NCI-H1048 (cell line): ENCODE measurements at places on chromosomes 2 and 18.

DNA sequence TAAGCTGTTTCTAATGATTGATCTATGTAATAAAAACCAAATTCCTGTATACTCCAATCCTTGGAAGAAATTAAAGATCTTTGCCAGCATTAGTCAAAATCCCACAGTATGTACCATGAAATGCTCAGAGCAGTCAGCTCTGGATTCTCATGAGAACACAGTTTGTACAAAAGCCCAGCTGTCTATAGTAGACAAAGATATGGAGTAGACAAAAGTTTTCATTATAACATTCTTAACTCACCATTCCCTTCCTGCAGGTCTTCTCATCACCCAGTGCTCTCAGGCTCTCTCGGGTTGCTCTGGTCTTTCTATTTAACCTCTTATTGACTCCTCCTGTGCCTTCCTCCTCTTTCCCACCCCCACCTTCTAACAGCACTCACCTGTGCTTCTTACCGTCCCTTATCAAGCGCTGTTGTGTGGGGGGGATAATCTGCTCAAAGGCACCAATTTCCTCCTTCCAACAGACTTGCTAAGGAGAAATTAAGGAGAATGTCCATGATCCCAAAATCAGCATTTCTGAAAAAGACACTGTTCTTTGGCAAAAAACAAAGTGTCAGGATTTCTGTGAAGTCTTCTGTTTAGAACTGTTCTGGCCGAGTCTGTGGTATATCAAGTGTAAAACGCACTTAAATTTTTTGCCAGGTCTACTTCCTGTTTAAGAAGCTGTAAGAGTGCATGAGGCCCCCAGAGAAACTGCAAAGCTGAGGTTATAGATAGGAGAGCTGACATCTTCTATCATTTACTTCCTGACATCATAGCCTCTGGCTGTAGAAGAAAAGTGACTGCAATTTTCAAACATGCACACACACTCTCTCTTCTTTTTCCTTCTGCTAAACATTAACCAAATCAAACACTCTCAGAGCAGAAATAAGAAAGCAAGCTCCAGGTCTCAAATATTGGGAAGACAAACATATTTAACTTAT is 144.1 kb downstream of the EVA1A start:
- DNase-seq = no peak

DNA sequence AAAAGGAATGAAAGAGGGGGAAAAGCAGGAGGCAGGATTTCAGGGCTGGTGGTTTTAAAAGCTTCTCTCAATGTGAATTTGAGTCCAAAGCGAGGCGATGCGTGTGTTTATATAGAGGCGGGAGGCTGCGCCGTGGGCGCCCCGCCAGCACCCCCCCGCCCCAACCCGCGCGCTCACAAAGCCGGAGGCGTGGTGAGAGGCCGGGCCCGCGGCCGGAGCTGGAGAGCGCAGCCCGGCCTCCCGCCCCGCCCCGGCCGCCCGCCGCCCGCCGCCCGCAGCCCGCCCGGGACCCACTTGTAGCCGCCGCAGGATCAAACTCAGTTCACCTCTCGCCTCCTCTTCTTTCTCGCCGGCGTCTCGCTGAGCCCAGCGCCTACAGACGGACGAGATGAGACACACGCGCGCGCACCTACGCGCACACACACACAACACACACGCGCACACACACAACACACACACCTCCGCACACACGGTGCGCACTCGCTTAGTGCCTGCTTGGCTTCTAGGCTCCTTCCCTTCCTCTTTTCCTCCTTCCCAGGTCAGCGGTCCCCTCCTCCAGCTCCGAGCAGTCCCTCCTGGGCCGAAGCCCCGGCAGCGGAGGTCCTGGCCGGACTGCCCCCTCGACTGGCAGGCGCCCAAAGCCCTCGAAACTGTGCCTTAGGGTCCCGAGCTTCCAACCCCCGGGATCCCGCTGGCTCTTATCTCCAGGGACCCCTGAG is 1.3 kb upstream of the CYP26B1 start:
- no peak for DNase-seq

- DNase-seq = no peak
Observed at GRCh38 chr2:120786038-120786960, 50.6 kb downstream of the GLI2 start.

DNA sequence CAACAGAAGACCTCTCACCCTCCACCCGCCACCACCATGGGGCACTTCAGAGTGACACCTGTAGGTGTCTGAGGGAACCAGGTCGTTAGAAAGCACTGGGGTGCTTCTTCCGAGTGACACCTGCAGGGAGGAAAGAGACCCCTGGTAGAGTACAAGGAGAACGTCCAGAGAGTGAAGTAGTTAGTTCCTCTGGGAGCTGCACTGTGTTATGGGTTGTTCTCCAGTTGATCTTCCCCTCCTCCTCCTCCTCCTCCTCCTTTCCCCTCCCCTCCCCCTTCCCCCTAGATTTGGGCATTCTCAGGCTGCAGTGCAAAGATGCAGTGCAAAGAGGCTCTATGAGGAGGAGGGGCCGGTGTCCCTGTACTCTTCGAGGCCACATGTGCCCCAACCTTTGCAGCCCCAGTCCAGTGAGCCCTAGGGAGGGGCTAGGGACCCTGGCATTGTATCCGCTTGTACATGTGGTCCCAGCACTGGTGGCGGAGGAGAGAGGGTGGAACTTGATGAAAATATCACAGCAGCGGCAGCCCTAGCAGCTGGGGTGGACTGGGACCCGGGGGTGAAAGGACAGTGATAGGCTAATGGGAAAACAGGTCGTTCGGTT is 850 bp downstream of the DNAJB2 start:
- no peak for DNase-seq

GRCh38 chr18:54790109-54790508 is 38.2 kb upstream of the RAB27B start:
- DNase-seq = no peak

DNA sequence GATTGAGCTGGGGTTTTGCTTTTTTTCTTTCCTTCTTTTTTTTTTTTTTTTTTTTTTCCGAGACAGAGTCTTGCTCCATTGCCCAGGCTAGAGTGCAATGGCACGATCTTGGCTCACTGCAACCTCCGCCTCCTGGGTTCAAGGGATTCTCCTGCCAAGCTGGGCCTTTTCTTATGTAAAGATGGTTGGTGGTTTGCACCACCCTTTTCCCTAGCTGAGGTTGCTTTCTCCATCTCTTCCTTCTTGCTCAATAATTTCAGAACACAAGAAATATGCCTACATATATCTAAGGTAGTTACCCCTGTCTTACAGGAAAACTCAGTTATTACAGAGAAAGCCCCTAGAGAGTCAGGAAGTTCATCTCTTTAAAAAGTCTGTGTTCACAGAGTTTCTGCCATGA is 7.0 kb downstream of the TTC39C start:
- DNase-seq = no peak

GRCh38 chr2:237109421-237109934 is 23.8 kb downstream of the COPS8 start:
- DNase-seq = no peak

DNA sequence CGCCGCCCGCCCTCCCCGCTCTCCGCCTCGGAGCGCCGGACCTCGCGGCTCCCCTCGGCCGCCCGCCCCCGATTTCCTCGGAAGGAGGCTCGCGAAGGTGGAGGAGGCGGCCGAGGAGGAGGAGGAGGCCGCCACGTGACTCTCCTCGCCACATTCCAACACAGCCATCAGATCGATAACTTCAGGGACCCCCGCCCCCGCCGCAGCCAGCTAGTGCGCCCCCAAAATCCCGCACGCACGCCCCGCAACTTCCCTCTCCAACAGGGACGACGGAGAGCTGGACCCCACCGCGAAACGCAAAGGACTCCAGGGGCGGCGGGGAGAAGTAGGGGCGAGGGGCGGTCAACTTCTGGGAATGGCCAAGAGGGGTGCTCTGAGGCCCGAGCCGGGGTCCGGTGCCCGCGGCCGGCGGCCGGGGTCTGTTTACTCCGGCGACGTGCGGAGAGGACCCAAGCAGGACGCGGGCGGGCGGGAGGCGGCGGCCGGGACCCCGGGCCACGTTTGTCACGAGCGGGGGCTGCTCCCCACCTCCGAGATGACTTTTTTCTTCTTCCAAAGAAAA is 2.0 kb downstream of the ZNF521 start:
- no peak for DNase-seq

GRCh38 chr18:76803814-76804213 is 18.5 kb upstream of the ZNF236 start:
- DNase-seq = peak; percentile 42

DNA sequence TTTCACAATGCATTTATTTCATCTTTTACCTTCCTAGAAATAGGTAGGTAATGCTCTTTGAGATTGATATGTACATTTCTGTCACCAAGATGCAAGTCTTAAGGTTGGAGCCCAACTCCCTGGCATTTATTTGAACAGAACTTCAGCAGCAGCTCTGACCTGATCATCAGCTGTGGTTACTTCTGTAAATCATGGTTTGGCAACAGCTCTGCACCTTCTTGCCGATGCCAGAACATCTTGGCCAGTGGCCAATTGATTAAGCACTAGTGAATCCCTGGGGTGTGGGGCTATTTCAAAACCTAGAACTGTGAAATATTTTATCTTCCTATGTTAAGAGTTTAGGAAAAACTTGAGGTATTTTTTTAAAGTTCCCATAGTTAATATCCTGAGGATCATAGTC is 124.8 kb upstream of the NYAP2 start:
- no peak for DNase-seq

- DNase-seq = no peak
Observed at GRCh38 chr18:41655074-41655473, 300.0 kb upstream of the PIK3C3 start.

GRCh38 chr18:23941791-23942190 is 72.8 kb upstream of the TTC39C start:
- no peak for DNase-seq

DNA sequence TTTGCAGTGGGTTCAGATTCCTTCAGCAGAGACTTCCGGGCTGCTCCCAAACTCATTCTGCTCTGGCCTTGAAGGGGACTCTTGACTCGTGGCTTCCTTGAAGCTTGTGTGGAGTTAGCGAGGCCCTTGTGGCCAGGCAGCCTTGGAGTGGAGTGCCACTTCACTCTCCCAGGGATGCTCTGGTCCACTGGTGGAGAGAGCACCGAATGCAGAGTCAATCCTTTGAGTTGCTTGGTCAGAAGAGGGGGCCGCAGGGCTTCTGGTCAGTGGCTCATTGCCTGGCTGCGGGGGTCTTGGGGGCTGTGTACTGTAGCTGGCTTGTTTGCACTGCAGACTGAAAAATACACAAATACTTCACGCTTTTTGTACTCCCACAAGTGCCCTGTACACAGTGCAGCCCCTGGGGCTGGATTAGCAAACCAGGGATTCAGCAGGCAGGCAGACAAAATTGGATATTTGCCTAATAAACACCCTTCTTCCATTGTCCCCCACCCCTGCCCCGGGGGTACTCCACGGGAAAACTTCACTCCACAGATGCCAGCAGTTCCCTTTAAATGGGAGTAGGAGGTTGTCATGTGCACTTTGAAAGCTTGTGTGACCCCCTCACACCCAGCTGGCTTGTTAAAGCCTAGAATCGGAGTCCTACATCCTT is 3.2 kb downstream of the GLI2 start:
- DNase-seq = no peak

DNA sequence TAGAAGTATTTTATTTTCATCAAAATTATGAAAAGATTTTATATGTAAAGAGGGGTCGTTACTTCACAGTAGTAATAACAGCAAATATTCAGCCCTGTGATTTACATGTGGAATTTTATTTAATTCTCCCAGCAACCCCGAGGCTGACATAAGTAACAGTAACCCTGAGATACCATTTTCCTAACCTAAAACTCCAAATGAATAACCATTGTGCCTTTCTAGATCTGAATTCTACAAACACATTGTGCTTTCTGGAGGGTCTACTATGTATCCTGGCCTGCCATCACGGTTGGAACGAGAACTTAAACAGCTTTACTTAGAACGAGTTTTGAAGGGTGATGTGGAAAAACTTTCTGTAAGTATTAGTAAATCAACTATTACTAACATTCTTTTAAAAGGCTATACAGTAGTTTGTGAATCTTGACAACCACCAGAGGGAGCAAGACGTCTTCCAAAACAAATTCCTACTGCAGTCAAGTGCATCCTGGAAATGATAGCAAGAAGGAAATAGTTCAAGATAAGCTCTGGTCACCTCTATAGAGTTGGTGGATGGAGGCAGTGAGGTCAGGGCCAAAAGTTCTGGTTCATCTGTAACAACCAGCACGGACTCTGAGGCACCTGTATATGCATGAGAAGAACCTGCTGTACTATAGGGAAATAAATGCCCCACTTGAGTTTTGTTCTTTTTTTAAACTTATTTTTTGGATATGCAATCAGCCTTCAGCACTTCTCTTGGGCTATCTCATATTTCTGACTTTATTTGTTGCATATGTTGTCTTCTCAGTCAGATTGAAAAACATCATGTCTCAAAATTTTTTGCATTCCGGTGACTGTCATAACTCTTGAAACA is 37.4 kb downstream of the ACTR2 start:
- DNase-seq = peak; percentile 51

- DNase-seq = peak; percentile 77
Observed at GRCh38 chr2:104434318-104434792, 419.6 kb upstream of the POU3F3 start.

GRCh38 chr2:54329482-54330161 is 73.6 kb upstream of the TSPYL6 start:
- no peak for DNase-seq

- no peak for DNase-seq
Observed at GRCh38 chr2:191635333-191636234, 42.4 kb upstream of the NABP1 start.

DNA sequence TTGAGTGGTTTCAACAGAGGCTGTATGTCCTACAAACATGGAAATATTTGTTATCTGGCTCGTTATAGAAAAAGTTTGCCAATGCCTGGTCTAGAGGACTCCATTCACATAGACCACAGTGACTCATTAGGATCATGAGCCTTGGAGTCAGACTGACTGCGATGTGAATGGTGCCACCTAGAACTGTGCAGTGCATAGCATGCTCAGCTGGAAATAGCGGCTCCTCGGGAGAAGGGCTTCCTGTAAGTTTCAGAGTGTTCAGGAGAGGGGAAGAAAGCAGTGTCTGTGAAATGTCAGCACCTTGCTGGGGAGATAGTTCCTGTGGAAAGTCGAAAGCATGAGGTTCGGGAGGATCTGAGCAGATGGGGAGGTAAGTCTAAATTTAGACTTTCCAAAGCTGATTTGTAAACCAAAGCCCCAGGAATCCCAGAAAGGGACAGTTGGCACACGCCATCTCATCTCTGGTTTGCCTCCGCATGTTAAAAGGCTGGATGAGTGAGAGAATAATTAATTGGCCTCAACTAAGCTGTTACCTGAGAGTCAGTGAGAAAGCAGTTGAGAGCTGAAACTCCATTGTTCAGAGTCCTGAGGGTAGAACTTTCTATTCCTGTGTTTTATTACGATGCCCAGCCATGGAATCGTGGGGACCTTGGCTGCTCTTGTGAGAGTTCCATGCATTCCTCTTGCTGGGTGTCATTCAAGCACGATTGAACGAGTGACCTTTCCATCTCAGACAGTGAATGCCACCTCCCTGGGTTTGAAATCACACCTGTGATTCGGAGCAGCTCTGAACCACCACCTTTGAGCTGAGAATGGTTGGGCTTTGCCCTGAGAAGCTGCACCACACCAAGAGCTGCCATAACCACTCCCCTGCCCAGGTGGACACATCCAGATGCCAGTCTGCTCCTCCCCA is 99.5 kb downstream of the MAPK4 start:
- DNase-seq = no peak

GRCh38 chr18:51857989-51858388 is 482.0 kb upstream of the DCC start:
- DNase-seq = no peak

GRCh38 chr18:9008709-9009635 is 93.5 kb upstream of the NDUFV2 start:
- DNase-seq = no peak

GRCh38 chr2:218999021-218999880 is 6.0 kb upstream of the CRYBA2 start:
- DNase-seq = no peak
